ENCODE measurements at places on chromosomes 11 and 22.
A peak's percentile ranks its signal among the peaks of the same experiment; 100 is the strongest.

DNA sequence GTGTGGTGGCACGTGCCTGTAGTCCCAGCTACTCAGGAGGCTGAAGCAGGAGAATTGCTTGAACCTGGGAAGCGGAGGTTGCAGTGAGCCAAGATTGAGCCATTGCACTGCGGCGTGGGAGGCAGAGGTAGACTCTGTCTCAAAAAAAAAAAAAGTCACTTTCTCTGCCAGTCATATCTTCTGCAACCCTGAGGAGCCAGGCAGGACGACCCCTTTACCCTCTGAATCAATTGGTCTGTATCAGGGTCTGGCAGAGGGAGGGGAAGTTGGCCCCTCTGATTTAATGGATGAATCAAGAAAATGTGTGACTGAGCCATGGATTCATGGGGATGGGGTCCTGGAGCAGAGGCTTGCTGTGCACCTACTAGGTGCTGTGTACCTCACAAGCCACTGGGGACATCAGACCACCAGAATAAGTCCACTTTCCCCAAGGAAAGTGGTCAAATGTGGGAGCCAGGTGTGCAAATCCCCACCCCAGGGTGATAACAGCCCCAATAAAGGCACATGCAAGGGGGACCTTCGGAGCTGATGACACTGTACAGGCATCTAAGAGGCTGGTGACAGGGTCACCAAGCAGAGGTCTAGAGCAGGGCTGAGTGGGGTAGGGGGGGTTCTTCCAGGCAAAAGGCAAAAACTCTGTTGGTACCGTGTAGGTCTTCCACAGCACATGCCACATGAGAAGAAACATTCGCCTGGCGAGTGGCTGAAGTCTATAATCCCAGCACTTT, 29.0 kb downstream of the TXN2 start:
- DNase-seq, result no peak

GRCh38 chr11:62874851-62875250, 5.8 kb upstream of the SLC3A2 start:
- no peak for DNase-seq

DNA sequence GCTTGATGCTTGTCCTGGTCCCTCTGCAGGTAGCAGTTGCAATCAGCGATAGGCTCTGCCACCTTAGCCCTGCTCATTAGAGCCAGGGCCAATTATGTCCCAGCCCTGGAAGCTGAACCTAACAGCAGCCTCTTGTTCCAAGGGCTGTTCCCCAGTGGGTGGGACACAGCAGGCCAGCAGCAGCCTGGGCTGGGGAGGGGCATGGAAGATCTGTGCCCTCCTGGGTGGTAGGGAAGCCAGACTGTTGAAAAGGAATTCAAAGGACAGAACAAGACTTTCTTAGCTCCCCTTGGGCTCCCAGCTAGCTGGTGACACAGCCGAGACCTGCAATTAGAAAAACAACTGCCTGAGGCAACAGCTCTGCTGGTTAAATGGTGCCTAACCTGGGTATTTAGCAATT, 17.4 kb downstream of the DRD2 start:
- no peak for DNase-seq

DNA sequence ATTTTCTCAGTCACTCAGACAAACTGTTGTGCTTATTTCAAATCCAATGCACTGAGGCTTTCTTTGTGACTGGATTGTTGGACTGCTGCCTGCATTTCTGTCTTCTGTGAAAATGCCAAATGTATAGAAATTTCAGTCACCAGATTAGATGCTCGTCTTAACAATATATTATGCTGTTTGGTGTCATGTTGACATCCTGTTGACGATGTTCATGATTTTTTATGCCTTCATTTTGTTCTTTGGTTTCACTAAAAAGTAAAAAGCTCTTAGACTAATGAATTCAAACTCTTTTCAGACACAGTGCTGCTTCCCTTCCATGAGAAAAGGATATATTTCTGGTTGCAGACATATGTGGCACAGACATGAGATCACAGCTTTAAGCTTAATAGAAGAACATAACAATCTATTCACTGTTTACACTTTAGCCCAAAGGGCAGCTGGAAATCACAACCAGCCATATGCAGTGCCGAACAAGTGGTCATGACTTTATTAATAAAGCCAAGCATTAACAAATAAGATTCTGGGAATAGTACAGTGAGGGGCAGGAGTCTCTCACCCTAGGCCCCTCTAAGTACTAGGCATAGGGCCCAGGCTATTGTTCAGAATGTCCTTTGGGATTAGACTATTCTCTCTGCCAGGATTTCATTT, 9.4 kb upstream of the SOX6 start:
- no peak for DNase-seq

GRCh38 chr11:28176351-28176750, 68.2 kb downstream of the METTL15 start:
- no peak for DNase-seq

GRCh38 chr11:125263268-125263790, 98.8 kb downstream of the PKNOX2 start:
- DNase-seq, result no peak

DNA sequence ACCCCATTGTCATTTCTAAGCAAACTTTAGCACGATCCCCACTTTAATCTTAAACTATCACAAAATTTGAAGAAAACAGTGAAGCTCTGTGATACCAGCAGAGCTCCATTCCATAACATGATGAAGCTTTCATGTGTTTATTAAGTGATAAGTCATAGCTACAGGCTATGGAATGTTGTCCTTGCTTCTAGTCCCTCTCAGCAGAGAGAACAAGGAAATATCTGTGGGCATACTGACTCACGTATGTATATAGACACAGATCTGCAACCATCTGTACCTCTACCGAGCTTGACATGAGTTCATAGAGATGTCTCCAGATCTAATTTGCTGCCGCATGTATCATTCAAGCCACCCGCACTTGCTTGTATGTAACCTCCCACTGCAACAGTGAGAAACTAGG, 588.9 kb downstream of the ETS1 start:
- no peak for DNase-seq

GRCh38 chr11:111423250-111423615, 44.2 kb upstream of the POU2AF1 start:
- no peak for DNase-seq

DNA sequence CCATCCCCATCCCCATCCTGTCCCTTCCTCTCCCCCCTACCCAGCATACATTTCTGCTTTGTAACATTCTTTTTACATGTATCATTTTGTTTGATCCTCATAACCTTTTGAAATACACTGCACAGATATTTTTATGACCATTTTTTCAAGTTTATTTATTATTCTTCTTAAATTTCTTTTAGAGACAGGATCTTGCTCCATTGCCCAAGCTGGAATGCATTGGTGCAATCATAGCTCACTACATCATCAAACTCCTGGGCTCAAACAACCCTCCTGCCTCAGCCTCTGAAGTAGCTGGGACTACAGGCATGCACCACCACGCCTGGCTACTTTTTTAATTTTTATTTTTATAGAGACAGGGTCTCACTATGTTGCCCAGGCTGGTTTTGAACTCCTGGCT, 99.4 kb upstream of the AKIP1 start:
- no peak for DNase-seq

DNA sequence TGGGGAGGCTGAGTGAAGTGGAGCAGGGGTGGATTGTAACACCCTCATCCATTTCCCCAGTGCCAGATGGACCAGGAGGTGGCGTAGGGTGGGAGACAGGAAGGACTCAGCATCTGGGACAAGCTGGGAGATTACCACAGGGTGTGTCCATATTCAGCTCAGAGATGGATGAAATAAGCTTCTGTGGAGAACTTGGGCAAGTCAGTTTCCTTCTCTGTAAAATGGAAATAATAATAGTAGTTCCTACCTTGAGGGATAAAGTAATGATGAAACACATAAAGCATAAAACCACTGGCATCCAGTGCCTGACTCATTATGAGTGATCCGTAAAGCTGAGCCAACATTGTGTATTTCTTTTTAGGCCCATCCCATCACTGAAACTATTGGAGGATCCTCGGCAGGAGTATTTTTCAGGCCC, 607 bp upstream of the ROBO4 start:
- DNase-seq, result no peak

DNA sequence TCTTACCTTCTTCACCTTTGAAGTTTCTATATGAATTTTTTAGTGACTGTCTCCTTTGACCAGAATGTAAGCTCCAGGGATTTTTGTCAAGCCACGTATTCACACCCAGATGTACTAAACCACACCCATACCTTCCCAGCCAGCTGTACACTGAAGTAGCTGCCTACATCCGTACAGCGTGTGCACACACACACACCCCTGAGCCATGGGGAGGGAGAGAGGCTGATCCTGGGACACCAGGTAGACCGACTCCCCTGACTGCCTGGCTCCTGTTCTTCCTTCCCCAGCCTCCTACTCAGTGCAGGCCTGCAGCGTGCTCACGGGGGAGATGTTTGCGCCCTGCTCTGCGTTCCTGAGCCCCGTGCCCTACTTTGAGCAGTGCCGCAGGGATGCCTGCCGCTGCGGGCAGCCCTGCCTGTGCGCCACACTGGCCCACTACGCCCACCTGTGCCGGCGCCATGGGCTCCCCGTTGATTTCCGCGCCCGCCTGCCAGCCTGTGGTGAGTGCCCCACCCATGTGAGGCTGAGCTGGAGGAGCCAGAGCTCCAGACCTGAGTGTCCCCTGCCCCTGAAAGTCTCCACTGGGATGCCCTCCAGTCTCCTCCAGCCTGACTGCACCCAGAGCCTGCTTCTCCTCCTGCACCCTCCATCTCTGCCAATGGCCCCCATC, 25.9 kb downstream of the OTOG start:
- no peak for DNase-seq

DNA sequence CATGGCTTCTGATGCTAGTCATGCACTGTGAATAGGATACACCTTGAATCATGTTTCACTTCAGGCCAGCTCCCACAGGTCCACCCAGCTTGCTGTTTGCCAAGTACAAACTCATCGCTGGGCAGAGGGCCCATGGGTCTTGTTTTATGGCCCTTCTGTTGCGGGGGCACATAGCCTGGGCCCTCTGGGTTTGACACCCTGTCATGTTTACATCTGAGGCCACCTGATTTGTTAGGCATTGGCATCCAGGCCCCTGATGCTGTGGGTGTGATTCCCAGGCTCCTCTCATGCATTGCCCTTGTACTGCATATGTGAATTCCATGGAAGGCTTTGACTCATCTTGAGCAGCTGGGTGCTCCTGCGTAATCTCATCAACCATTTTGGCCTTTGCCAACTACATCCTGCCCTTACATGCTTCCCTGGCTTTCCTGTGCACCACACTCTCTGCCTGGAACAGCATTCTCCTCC, 32.6 kb downstream of the PPFIBP2 start:
- no peak for DNase-seq

- no peak for DNase-seq
These were observed 5.3 kb upstream of the GNB1L start for GRCh38 chr22:19859861-19860510.

DNA sequence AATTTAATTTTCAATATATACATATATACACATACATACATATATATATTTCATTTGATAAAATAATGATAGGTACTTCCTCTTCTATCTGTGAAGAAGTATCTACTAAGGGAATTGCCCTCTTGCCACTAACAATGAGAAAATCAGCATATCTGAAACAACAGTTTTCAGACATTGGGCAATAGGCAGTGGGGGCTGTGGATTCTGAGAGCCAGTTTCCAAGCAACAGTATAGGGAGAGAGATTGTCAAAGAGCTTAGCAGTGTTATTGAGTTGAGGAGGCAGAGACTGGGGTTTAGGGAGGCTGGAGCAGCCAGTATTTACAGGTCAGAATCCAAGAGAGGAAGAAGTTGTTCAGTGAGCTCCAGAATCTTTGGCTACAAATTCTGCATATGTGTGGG, 119.3 kb downstream of the ARFGAP2 start:
- no peak for DNase-seq

GRCh38 chr11:118136341-118136740, 16.3 kb downstream of the SCN4B start:
- DNase-seq, result no peak

DNA sequence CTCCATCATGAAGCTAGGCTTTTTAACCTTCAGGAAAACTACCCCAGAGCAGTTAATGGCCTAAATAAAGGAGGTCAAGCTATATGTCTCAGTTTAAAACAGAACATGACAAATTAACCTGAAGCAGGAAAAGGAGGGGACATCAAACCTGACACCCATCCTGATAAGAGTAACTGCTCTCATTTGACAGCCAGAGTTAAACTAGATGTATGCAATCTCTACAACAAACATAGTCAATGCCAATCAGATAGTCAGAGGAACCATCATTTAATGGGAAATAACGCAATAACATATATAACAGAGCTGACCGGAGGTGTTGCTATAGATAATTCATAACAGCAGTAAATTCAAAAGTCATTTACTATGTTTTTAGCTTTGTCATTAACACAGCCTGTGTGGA, 3.1 kb downstream of the ZNF202 start:
- DNase-seq, result no peak

- peak; percentile 72 for DNase-seq
These were observed 658 bp downstream of the STIP1 start for GRCh38 chr11:64186492-64187165.

- DNase-seq, result no peak
These were observed 360.8 kb upstream of the PITPNB start for GRCh38 chr22:28279888-28280287.

- no peak for DNase-seq
These were observed 499.3 kb upstream of the TENM4 start for GRCh38 chr11:79940165-79940564.

GRCh38 chr11:2813141-2813908, 72.2 kb downstream of the CDKN1C start:
- DNase-seq, result peak; percentile 46

DNA sequence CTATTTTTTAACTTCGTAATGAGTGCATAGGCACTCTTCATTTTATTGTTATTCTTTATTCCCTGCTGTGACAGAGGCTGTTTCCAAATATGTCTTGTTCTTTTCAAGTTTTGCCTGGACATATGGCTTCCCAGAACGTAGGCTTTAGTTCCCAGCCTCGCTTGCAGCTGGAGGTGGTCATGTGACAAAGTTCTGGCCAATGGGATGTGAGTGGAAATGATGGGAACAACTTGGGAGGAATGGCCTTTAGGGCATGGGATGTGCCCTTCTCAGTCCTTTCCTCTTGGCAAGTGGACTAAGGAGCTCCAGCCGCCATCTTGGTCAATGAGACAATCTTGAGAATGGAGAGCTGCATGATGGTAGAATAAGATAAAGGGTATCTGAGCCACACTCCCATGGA, 70.8 kb upstream of the EIF3D start:
- no peak for DNase-seq

DNA sequence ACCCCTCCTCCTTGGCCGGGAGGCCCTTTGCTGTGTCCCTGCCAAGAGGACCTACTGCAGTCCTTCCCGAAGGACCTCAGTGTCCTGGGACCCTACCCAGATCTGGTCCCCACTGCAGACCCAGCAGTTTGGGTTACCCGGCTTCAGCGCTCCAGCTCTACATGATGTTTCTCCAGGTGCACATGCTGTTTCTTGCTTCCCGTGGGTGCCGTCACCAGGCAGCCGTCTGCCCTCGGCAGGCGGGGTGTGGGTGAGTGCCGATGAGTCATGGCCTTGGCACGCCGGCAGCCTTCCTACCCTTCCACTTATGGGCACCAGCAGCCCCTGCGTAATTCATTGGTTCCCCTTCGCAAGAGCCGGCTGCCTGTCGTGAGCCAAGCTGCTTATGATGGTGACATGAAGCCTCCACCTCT, 101.8 kb downstream of the BCR start:
- no peak for DNase-seq

GRCh38 chr11:77001613-77002012, 32.6 kb upstream of the B3GNT6 start:
- DNase-seq, result no peak

GRCh38 chr11:84144531-84144930, 858.4 kb upstream of the CCDC90B start:
- DNase-seq, result no peak

GRCh38 chr11:130272336-130272735, 42.4 kb downstream of the ZBTB44 start:
- DNase-seq, result no peak

Measured in activated T-cell treated with anti-CD3 and anti-CD28 coated beads, Interleukin-2, amount 50 U/mL, for 48 hours (primary cell).